SW 1271 (cell line): ENCODE measurements at places on chromosomes 5 and 9.

GRCh38 chr5:180141068-180141660 is 67.8 kb downstream of the RASGEF1C start:
- DNase-seq, result no peak

DNA sequence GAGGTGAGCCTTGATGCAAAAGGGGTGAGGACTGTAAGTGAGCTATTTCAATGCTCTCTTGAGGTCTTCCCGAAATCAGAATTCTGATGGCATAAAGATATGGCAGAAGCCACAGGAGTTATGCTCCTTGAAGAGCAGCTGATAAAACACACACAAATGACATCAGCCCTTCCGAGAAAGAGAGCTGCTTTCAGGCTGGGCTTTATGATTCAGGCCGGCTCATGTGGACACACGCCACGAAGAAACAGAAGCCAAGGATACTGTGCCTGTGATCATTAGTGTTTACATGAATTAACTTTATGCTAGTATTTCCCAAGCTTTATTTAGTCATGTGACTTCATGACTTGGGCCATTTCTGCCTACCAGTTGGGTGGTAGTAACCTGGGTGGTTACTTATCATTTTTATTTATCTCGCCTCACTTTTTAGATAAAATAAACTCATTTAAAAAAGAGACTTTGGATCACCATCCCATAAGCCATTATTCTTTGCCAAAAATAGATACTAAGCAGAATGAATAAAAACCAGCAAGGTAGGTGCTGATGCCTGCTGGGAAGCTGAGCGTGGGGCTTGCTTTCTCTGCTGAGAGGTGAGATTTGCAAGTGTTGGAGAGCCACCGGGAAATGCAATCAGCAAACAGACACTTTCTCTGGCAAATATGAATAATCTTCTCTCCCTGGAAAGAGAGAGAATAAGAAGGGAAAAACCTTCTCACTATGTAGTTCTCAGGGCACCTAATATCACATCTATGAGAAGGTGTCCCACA is 73.0 kb upstream of the SLC25A51 start:
- no peak for DNase-seq

GRCh38 chr9:694403-695154 is 146.9 kb upstream of the DMRT1 start:
- no peak for DNase-seq

GRCh38 chr9:92980085-92980745 is 32.9 kb downstream of the FGD3 start:
- DNase-seq, result no peak

GRCh38 chr9:61669352-61669751 is 479.5 kb downstream of the SPATA31A7 start:
- no peak for DNase-seq

GRCh38 chr5:176515396-176515795 is 21.8 kb downstream of the RNF44 start:
- no peak for DNase-seq

DNA sequence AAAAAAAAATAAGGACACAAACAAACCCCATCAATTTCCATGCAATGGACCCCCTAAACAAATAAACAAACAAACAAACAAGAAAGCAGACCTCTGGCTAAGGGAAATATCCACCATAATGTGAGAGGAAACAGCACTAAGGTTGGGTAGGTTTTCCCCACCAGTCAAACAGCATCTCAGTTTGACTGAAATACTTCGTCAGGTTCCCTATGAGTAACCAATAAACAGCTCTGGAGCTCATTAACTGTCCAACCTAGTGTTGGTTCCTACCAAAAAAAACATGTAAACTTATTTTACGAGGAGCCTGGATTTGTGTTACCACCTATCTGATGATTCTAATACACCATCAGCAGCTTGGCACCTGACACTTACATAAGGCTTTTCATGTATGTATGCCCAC is 198.5 kb upstream of the TARS1 start:
- DNase-seq, result no peak

DNA sequence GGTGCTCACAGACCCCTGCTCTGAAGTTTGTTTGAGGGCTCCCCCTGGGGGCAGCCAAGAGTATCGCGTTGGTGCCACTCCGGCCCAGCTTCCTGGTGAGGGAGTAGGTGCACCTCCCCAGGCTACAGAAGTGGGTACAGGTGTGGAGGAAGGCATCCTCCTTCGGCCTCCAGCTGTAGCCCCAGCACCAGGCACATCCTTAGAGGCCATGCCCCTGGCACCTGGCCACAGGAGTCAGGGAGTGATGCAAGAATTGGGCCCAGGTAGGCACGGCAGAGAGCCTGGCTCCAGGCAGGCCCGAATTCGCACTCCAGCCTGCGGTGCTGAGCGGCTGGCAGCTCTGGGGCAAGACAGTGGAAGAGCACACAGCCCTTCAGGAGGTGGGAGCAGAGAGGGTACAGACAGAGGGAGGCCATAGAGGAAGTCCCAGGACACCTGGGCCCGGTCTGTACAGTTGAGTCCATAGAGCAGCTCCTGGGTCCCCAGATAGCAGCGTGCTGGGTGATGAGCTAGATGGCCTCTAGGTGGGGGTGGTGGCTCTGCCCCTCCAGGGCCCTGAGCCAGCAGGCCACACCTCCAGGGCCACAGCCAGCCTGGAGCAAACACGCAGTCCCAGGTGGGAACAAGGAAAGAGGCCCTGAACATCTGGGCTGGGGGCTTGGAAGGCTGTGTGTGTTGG is 2.4 kb downstream of the SAPCD2 start:
- DNase-seq, result peak; percentile 50

DNA sequence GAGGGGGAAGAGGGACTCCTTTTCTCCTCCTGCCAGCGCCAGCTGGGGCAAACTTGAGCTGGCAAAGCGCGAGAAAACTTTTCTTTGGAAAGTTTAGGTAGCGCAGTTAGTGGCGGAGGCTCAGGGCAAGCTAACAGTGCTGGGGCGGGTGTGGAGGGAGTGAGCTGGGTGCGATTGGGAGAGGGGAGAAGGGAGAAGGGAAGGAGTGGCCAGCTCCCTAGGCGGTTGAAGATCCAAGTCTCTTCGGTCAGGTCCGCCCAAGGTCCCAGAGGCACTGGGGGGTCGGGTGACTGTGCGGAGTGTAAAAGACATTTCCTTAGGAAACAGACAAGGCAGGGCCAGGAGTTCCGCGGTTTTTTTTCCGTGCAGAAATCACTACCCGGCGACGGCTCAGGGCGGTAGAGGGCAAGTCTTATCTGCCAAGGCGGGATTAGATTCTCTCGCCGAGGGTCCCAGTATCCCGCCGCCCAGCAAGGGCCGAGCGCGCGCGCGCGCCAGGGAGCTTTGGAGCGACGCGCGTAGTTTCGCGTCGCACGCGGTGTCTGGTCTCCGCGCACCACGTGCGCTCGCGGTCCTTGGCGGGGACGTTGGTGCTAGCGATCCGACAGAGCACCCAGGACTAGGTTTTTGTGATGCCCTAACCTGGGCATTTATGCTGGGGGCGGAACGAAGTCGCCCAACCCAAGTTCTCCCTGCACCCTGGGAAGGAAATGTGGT is 33.6 kb upstream of the NFIB start:
- no peak for DNase-seq

- DNase-seq, result no peak
These were observed 27.2 kb downstream of the NEK6 start for GRCh38 chr9:124284940-124285441.

DNA sequence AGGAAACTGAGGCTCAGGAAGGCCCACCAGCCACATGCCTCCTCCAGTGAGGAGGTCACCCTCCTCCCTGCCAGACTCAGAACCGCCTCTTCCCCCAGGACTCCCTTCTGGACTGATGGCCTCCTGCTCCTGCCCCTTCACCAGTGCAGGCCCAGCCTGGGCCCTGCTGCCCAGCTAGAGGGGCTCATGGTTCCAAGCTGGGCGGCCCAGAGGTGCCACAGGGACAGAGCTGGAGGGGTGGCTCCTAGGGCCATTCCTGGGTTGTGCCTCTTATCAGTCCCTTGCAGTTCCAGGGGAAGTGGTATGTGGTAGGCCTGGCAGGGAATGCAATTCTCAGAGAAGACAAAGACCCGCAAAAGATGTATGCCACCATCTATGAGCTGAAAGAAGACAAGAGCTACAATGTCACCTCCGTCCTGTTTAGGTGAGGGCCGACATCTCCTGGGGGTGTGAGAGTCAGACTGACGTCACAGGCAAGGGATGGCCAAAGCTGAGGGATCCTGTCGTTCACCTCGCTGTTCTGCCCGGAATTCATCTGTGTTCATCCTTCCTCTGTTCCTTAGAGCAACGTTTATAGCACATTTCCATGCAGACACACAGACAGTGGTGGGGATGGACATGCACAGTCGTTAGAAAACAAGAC is 819 bp downstream of the LCN2 start:
- DNase-seq, result no peak

DNA sequence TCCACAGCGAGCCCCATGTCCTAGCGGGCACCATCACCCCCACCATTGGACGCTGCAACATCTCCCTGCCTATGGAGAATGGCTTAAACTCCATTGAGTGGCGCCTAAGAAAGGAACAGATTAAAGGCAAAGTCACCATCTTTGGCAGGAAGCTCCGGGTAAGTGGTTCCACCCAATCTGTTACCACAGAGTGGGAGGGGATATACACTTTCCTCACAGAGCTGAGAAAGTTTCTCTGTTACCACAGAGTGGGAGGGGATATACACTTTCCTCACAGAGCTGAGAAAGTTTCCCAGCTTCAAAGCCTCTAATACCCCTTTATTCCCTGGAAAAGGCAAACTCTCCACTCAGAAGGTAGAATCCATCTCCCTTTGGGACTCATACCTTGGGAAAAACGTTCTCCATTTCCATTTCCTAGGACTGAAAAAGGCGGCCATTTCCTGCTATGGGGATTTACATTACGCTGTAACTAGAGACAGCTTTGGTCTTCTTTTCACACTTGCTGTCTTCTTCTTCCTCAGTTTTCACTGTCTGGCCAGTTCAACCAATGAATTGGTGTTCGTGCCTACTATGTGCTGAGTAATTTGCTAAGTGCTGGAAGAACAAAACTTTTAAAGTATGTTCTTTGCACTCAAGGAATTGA is 63.4 kb upstream of the WWC1 start:
- DNase-seq, result no peak

DNA sequence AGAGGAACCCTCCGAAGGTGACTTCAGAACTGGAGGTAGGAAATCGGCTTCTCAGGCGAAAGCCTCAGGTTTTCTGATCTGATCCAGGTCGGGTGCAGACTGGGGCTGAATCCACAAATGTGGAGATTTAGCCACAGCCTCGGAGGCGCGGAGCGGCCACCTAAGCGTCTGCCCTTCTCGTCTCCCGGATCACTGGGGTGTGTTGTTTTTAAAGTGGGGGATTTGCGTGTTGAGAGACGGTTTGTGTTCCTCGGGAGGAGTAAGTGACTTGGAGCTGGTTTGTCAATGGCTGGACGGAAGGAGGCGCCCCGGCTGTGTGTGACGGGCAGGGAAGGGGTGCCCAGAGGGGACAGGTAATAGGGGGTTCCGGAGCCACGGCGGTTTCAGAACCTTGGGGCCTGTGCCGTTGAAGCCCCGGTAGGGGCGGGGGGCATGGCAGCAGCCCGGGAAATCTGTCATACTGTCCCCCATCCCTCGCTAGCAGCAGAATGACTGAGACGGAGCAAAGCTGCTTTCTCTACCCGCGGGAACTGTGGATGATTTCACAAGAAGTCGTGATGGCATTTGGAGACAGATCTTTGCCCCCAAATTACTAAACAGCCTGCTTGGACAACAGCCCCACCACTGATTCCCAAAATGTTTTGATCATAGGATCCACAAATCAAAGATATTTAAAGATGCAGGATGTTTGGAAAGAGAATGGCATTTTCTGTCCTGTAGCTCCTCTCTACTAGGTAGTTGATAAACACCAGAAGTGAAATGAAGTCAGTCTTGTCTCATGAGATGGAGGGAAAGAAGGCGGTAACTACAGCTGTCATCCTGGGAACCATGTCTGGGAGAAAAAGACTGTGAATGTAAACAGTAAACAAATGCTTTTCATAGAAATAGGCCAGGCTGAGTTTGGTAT is 216.5 kb downstream of the PDZD2 start:
- no peak for DNase-seq

- no peak for DNase-seq
These were observed 1655.3 kb upstream of the C9orf72 start for GRCh38 chr9:29228558-29228957.

- DNase-seq, result no peak
These were observed 13.6 kb downstream of the OTULINL start for GRCh38 chr5:14595189-14595588.

DNA sequence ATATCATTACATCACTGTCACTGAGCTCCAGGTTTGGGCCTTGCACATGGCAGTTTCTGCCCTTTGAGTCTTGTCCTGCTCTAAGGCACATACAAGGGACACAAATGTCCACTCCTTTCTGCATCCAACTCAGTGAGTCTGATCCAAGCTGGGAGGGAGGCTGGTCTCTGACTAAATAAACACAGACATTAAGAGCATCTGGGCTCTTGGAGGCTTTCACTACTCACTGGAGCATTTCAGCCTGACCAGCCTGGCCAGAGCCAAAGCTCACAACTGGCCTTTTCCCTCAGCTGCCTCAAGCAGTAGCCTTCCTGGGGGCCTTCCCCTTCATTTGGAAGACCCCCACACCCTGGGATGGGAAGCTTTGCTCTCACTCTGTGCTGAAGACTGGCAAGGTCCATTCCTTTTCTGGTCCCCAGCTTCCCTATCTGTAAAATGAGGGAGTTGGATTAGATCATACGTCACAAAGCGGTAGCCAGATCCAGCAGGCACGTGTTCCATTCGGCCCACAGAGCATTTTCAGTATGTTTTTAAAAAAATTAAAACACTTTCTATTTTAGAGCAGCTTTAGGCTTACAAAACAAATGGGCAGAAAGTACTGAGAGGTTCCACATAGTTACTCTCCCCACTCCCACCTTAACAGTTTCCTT is 58.6 kb upstream of the XPA start:
- no peak for DNase-seq

DNA sequence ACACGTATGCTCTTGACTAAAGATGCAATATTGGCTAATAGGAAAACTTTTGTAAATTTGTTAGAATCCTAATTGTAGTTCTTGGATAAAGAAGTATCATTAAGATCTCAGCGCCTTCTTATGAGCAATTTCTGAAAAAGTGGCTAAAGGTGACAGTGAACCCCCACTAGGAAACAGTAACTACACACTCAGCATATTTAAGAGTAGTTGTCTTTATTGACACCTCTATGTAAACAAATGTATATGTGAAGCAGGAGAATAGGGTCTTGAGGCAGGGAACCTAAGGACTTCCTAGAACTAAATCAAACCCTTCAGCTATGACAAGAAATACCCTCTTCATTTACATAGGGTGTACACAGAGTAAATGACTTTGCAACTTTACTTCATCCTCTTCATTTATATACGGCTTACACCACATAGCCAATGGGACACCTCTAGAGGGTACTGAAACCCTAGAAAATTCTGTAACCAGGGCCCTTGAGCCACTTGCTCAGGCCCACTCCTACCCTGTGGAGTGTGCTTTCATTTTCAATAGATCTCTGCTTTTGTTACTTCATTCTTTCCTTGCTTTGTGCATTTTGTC is 2.8 kb downstream of the NIPSNAP3A start:
- DNase-seq, result no peak
